NT2/D1 (cell line): ENCODE measurements at places on chromosomes 2 and 18.

DNA sequence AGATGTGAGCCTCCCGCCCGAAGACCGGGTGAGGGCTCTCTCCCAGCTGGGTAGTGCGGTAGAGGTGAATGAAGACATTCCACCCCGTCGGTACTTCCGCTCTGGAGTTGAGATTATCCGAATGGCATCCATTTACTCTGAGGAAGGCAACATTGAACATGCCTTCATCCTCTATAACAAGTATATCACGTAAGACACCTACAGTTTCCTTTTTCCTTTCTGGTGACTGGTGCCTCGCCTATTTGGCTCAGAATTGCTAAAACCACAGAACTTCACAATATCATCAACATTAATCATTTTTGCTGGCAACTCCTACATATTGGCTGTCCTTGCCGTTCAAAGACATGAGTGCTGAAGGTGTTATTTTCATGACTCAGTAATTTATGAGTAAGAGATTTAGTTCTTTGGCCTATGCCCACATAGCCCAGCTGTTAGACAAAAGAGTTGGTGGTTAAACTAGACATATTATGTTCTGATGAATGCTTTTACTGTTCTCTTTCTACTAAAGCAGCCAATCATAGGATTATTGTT lies 2.2 kb downstream of the STAMBP start:
- no peak for DNase-seq

- no peak for DNase-seq
Measured at GRCh38 chr2:103402944-103403343, 641.1 kb downstream of the TMEM182 start.

- no peak for DNase-seq
Measured at GRCh38 chr2:65349863-65350262, 82.5 kb downstream of the SPRED2 start.

GRCh38 chr18:63963615-63964256 lies 6.1 kb upstream of the SERPINB8 start:
- DNase-seq = no peak

GRCh38 chr2:21552981-21553380 lies 429.2 kb downstream of the TDRD15 start:
- no peak for DNase-seq

DNA sequence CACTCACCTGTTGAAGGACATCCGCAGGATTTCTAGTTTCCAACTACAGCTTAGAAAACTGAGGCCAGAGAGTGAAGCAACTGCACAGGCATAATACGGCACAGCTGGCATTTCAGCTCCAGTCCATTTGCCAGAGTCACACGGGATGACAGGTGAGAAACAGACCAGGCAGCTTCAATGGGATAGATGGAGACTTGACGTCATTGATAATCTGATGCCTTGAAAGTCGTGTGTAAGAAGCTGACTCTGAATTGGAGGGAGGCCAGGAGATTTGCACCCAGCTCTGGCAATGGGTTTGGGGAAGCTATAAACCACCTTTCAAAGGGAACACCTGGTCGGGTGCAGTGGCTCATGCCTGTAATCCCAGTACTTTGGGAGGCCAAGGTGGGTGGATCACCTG lies 12.4 kb upstream of the DNMT3A start:
- DNase-seq = no peak

DNA sequence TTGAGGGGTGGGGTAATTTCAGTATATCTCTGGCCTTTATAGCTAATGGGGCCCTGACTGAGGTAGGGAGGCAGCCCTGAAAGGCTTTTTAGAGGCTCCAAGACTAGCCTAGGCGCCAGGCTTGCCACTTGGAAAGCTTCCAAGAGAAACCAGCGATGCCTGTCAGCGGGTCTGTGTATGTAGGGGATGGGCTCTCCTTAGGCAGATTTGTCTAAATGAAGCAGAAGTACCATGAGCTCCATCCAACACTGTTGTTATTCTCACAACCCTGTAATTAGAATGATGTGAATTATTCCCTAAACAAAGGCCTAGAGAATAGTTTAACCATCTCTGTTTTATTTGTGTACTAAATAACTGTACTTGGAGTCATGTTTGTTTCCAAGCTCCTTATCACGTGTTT lies 138.1 kb downstream of the B3GNT2 start:
- DNase-seq = no peak

DNA sequence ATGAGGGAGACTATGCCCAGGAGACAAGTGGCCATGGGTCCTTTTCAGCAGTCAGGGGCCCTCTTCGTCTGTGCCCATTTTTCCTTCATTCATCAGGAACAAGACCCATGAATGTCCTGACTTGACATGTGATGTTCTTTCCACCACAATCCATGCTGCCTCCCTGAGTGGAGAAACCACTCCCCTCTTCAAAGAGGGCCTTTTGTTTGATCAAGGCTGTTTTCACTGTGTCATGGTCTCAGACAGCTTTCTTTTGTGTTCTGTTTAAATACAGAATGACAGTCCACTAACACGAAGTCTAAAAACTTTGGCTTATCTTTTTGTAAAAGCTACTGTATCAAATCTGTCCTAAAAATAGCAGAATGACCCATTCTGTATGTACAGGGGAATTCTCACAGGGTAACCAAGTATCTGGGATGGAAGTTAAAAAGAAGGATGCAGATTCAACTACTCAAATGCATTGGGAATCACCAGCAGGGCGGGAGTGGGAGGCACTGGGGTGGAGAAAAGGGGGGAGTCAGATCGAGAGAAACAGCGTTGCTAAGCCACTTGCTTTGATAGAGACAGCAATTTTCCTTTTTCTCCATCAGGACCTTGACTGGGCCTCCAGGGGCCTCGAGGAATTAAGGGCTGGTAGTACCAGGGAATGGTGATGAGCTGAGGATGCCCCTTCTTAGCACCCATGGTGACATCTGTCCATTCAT lies 13.9 kb downstream of the LRP2 start:
- no peak for DNase-seq

DNA sequence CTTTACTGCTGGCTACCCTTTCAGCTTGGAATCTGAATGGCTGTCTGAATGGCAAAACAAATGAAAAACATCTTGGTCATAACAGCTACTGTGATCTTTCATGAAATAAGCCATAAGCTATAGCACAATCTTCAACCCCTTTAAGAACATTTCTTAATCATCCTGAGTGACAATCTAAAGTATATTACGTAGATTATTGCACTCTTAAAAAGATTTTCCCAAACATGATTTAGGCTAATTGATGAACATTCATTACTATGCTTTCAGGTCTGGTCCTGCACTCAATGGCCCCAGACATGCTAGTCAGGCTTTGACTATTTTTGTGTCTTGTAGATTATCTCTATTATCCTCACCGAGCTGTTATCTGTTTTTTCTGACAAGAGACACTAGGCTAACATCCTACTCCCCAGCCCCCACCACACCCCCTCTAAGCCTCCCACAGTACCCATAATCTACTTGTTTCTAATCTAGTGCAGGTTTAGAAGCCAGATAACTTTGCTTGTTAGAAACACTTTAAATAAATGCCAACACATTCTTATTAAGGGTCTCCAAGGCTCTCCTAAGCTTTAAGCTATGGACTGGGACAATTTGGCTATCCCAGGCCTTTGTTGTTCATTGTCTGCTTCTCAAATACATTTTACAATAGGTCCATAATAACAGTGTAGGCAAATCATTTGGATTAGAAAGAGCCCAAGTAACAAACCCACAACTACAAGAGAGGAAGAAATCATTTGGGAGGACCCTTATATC lies 4.2 kb downstream of the SMAD2 start:
- no peak for DNase-seq

GRCh38 chr2:73053316-73054114 lies 18.0 kb downstream of the SFXN5 start:
- DNase-seq = no peak

GRCh38 chr2:224865016-224865415 lies 148.9 kb upstream of the CCDC195 start:
- DNase-seq = no peak

- DNase-seq = no peak
Measured at GRCh38 chr2:110101901-110102803, 13.5 kb downstream of the MALL start.

DNA sequence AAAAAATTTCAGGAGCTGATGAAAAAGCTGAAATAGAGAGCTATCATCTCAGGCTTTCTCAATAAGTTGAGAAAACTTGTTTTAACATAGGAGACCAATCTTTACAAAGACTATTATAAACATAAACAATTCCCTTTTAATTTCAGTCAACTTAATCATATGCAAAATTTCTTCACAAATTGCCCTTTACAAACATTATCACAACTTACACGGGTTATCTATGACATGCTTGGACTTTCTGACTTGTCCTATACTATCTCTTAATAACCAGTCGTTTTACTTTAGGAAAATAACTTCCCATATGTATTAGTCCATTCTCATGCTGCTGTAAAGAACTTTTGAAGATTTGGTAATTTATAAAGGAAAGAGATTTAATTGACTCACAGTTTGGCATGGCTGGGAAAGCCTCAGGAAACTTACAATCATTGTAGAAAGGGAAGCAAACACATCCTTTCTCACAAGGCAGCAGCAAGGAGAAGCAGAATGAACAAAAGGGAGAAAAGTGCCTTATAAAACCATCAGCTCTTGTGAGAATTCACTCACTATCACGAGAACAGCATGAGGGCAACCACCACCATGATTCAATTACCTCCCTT lies 1583.7 kb upstream of the CELF4 start:
- no peak for DNase-seq

- DNase-seq = no peak
Measured at GRCh38 chr2:53750041-53750768, 17.4 kb upstream of the CHAC2 start.

GRCh38 chr2:58879834-58880233 lies 638.7 kb upstream of the FANCL start:
- no peak for DNase-seq

GRCh38 chr2:29394311-29394980 lies 279.2 kb downstream of the CLIP4 start:
- DNase-seq = no peak

GRCh38 chr18:27778441-27778840 lies 398.5 kb downstream of the CDH2 start:
- DNase-seq = no peak

- no peak for DNase-seq
Measured at GRCh38 chr18:50523165-50523564, 36.7 kb upstream of the MAPK4 start.

- no peak for DNase-seq
Measured at GRCh38 chr18:30066288-30066687, 976.3 kb downstream of the DSC3 start.

DNA sequence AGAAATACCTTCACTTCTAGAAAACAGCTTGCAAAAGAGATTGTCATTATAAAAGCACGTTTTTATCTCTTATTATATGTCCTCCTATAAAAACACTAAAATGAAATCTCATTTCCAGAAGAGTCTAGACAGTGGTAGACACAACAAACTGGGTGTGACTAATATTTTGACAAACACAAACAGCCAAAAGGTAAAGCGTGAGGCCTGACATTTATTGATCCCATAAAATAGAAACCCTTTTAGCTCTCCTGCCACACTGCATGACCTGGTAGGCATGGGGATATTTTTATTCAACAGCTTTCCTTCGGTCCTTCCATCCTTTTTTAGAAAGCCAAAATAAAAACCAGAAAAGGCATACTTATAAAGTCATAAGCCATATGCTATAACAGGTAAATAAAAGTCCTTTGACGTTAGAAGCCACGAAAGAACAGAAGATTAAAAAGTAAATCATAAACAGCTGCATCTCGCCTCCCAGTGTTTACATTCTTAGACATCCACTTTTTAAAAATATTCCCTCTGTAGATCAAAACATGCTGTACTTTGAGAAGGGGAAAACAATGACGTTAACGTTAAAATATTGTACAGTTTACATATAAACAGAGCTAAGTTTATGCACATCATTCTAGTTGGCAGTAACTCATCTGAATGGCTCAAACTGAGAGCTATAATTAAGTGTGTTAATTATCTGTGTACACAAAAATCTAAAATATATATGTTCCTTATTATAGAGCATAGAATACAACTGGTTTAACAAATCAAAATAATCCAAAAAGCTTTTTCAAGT lies 44.6 kb downstream of the IRS1 start:
- no peak for DNase-seq

- no peak for DNase-seq
Measured at GRCh38 chr2:99662761-99663341, 173.0 kb upstream of the REV1 start.

DNA sequence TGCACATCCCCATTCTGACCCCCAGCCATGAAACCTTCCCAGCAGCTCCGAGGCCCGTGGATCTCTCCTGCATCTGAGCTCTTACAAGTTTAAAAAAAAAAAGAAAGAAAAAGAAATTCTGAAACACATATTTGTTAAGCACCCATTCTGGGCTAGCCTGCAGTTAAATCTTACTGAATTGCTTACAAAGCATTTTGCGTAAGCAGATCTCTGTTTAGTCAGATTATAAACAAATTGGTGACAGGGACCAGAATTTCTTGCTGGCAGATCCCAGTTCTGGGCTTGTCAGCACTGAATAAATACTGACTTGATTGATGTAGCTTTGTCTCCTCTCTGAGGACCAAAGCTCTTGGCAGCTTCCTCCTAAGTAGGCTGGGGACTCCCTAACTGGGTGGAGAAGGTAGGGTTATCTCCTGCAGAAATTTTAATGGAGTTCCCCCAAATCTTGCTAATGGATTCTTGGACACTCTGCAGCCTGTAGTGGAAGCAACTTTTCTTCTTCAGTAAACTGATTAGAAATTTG lies 160.9 kb downstream of the MIB1 start:
- no peak for DNase-seq

GRCh38 chr2:120320318-120320851 lies 25.6 kb upstream of the INHBB start:
- no peak for DNase-seq

DNA sequence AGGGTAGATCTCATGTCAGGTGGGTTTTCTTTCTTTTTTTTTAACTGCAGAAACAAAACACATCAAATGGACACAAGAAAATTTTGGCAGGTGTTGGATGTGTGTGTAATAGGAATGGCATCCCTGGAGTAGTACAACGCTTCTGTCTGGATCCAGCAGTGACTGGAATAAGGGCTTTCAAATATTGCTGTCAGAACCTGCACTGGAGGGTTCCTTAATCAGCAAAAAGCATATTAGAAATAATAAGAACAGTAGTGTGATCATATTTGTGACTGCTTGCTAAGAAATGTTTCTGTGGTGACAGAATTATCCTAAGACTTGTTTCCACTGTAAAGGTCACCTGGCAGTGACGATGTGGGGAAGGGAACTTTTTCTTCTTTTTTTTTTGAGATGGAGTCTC lies 30.8 kb downstream of the CREG2 start:
- DNase-seq = no peak

DNA sequence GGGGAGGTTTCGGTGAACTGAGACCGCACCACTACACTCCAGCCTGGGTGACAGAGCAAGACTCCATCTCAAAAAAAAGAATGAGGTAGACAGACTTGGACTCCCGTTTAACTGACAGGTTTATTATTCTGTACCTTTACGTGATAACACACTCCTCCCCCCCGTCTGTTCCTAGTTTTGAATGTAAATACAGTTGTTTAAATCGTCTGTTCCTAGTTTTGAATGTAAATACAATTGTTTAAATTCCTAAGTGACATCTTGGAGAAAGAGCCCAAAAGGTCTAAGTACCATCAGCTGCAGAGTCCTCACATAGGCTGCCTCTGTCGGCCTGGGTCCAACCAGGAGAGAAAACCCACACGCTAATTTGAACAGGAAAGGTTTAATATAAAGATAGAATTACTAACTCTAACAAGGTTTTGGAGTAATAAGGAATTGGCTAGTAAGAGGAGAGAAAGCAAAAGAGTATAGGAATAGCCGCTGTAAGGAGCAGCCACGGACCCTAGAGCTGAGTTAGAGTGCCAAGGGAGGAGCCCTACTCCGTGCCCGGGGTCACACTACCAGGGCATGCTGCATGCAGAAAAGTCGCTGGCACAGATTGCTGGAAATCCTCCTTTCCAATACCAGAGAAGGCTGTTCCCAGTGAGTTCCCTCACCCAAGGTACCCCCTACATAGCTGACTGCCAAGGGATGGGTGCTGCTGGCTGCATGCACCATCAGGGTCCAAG lies 83.5 kb upstream of the RANBP2 start:
- DNase-seq = no peak
